ENCODE measurements at places on chromosomes 2 and 18.

DNA sequence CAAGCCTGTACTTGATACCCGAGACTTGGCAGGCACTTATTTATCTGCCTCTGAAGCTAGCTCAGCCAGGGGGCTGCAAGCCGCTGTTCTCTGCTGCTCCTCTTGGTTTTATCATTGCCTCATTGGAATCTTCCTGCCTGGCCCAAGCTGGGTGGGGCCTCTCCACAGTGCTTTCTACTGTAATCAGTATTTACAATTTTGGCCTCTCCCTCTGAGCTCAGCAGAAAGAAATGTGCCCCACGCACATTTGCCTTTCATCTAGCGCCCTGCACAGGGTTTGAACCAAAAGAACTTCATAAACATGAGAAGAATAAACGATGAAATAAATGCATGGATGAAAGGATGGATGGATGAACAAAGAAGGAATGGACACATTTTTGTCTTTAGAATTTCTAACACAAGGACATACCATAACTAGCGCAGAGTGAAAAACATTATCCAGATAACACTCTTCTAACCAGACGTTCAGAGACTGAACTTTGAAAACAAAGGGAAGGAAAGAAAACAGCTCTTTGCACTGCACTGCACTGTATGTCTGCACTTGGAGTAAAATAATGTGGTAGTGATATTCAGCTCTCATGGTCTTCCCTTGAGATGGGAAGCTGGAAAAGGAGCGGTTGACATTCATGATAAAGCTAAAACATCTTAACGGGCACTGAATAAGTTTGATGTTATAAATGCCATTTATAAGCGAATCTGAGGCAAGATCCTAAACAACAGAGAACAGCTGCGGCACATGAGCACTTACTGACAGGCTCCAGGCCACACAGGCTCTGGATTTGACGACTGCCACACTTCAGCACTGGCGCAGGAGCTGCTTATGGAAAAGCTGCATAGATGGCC lies 86.8 kb upstream of the SP3 start:
- no peak for DNase-seq

- no peak for DNase-seq
Measured at GRCh38 chr2:163481515-163481914, 254.3 kb downstream of the FIGN start.

GRCh38 chr18:22285361-22286140 lies 116.2 kb downstream of the GATA6 start:
- no peak for DNase-seq

- DNase-seq, result no peak
Measured at GRCh38 chr2:229160180-229160579, 110.9 kb downstream of the PID1 start.

- DNase-seq, result peak; percentile 50
Measured at GRCh38 chr2:86249579-86250391, 50.5 kb downstream of the MRPL35 start.

GRCh38 chr2:8986327-8986976 lies 17.0 kb downstream of the MBOAT2 start:
- DNase-seq, result no peak

DNA sequence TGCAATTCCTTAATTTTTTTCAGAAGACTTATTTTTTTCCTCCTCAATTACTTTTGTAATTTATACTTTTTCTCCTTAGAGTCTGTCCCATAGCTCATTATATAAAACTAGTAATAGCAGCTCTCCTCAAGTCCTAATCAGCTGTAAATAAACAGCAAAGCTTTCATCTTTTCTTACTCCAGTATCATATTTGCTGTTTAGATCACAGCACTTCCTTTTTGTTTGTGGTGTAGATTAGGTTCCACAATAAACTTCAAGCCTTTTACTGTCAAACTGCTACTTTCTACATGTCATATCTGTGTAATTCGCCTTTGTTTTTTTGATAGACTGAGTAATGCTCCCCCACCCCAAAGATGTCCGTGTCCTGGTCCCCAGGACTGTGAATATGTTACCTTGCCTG lies 25.5 kb downstream of the GCG start:
- no peak for DNase-seq

GRCh38 chr2:39871291-39871761 lies 92.3 kb upstream of the THUMPD2 start:
- peak; percentile 46 for DNase-seq

DNA sequence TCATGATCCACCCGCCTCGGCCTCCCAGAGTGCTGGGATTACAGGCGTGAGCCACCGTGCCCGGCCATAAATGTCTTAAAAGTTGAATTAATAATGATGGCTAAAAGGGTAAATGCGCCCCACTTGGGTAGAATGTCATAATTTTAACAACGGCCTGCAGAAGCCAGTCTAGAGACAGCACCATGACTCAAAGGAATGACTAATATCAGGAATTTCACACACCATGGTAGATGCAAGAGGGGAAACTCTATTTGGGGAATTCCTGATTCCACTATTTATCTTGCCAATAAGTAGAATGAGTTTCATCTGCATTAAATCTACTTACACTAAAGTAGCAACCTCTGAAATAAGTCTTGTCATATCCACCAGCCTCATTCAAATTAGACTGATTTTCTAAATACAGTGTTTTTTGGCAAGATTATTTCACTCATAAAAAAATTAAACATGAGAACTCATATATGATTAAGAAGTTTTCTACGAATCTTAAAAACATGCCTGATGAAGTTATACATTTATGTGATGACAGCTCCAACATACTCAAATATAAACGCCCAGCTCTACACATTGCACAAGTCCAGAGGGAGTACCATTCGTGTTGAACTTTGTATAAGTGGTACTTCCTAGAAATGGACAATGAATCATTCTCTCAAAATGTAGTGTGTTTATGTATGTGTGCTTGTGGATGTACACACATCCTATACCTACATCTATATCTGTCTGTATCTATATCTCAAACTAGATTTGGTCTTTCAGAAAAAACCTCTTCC lies 309.7 kb downstream of the IRS1 start:
- DNase-seq, result peak; percentile 85

DNA sequence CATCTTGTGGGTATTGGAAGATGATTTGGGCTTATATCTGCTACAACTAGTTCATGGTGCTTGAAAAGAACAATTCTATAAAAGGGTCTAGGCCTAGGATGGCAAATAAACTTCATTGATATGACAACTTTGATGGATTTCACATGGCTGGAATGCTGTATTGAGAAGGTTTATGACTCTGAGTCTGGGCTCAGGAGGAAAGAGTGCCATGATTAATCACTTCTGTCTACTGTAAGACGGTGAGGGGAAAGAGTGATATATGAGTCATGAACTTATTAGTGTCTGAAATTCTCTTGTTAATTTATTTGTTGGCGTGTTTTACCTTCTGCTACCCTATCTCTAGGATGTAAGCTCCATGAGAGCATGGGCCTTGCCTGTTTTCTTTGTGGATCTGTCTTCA lies 17.0 kb upstream of the ADCYAP1 start:
- no peak for DNase-seq

DNA sequence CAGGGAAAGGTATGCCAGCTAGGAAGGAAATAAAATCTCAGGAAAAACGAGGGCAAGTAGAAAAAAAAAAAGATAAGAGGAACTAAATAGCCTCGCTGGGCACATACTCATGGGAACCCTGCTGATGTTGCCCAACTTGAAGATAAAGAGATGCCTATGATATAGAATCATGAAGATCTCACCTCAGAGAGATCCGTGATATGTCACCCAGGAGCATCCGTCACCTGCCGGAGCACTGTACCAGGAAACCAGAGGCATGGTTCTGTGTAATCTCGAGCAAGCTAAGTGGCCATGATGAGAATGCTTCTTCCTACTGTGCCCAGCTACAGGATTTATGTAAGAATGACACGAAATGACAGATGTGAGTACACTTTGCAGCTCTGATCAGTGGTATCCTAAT lies 40.0 kb downstream of the CYP1B1 start:
- no peak for DNase-seq

GRCh38 chr2:57693965-57694364 lies 352.6 kb upstream of the VRK2 start:
- DNase-seq, result no peak

DNA sequence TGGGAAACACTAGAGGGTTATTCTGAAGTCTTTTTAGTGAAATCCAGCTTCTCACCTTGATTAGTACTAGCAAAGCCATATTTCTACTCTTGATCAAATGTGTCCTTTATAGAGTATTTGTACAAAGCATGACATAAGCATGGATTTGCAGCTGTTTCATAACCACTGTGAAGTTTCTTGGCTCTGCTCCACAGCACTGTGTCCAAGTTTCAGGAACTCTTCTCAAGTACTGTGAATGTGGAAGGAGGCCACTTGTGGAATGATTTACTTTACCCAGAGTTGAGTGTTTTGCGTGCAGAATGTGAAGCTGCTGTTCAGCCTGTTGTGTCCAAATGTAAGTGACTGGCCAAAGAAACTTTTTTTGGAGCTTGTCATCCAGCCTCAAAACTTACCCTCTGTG lies 16.2 kb upstream of the MAPRE2 start:
- no peak for DNase-seq

- no peak for DNase-seq
Measured at GRCh38 chr2:120685066-120685973, 50.3 kb upstream of the GLI2 start.

DNA sequence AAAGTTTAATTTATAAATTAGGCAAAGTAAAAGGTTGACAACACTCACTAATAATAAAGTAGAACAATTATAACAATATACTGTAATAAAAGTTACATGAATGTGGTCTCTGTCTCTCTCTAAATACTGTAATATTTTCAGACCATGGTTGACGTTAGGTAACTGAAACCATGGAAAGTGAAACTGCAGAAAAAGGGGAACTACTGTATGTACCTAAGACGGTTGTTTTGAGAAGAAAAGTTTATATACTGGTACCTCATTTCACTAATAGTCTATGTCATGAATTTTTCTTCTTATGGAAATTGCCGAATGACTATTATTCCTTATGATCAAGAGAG lies 166.7 kb upstream of the ZNF521 start:
- DNase-seq, result no peak

DNA sequence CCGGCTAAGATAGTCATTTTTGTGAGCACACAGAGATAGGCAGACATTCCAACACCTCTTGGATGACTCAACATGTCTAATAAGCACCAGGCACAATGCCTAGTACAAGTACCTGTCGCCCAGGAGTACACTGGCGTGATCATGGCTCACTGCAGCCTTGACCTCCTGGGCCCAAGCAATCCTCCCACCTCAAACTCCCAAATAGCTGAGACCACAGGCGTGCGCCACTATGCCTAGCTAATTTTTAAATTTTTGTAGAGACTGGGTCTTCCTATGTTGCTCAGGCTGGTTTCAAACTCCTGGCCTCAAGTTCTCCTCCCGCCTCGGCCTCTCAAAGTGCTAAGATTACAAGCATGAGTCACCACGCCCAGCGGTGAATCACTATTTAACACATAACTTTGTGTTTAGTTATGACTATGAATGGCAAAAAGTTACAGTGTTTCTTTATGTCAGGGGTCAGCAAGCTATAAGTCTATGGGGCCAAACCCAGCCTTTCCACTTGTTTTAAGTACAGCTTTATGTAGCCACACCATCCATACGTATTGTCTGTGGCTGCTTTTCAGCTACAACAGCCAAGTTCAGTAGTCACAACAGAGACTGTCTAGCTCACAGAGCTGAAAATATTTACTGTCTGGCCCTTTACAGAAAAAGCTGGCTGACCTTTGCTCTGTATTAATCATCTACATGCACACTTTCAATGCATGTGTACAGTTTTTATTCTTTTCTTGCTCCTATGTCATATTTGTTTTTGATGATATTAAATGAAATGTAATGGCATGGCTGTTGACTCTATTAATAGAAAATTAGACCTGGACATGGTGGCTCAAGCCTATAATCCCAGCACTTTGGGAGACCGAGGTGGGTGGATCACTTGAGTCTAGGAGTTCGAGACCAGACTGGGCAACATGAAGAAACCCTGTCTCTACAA lies 18.7 kb downstream of the ORC2 start:
- peak; percentile 86 for DNase-seq
